ENCODE measurements at places on chromosomes 4 and X. TPM values are rescaled to one million over a fixed set of nuclear protein-coding genes. Genes with fewer than 3 reads are reported as not detected.

DNA sequence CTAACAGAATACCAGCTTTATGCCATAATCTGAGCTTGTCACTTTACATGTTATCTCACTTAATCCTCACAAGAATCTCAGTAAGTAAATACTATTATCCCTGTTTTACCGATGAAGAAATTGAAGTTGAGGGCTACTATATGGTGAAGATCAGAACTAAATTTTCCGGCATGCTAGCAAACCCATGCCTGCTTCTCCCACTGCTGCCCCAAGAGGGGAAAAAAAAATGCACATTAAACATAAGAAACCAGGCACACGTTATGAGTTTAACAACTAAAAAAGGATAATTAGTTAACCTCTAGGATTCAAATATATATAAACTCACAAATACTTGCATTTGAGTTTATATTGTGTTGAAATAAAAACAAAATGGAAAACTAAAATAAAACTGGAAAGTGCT lies 10.8 kb downstream of the SLC10A7 start:
- DNase-seq = no peak

DNA sequence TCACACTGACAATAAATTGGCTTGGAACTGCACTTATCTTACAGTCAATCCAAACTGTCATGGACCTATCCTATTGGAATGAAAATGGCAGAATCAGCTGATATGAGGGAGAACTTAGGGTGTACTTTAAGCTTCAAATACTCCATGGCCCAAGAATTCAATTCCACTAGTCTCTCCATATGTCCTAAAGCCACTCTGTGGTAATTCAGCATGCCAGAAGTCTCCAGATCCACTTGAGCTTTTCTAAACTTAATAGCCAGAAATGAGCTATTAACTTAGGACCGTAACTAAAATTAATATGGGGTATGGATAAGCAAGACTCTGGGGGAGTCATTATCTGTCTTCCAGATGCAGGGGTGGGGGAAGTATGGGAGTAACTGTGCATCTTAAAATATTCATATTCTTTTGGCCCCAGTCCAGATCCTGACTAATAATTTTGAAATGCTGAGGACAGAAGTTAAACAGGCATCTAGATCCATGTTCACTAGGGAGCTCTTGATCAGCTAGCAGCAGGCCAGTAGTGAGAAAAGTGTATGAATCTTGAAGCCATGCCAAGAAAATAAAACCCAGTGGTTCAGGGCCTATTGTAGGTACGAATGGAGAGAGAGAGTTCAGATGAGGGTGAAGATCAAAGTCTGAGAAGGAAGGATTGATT lies 167.6 kb downstream of the DKK2 start:
- DNase-seq = peak; percentile 76

GRCh38 chrX:79715448-79715847 lies 299.1 kb upstream of the TBX22 start:
- DNase-seq = no peak

DNA sequence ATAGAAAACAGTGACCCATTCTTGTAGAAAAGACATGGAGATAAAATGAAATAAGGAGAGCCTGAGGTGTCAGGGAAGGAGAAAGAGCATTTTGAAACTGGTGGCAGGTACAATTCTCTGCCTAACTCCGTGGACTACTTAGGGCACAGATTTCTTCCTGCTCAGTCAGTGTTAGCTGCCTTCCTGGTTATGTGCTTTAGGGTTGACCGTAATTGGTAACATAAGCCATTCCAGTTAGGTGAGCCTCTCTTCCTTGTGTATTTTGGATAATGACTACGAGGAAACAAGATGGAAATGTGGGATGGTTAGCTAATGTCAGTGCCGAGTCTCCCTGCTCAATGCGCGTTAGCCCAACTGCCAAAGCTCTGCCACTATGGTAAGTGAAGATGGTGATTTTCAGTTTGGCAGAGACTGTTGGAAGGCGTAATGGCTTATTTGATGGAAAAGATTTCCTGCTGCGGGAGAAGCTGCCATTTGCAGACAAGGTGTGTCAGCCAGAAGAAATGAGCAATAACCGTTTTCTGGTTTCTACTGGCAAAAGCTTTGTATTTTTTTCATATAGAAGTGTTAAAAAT lies 174.1 kb downstream of the CBR4 start:
- no peak for DNase-seq

- peak; percentile 17 for DNase-seq
Observed at GRCh38 chrX:118062048-118062789, 54.4 kb downstream of the KLHL13 start.

DNA sequence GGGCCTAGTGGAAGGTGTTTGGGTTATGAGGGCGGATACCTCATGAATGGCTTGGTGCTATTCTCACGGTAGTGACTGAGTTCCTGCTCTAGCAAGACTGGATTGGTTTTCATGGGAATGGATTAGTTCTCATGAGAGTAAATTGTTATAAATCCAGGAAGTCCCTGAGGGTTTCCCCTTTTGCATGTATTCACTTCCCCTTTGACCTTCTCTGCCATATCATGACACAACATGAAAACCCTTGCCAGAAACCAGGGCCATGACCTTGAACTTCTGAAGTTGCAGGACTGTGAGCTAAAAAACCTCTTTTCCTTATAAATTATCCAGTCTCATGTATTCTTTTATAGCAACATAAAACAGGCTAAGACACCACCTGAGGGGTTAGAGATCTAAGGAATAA lies 529.7 kb upstream of the RPS6KA3 start:
- no peak for DNase-seq

DNA sequence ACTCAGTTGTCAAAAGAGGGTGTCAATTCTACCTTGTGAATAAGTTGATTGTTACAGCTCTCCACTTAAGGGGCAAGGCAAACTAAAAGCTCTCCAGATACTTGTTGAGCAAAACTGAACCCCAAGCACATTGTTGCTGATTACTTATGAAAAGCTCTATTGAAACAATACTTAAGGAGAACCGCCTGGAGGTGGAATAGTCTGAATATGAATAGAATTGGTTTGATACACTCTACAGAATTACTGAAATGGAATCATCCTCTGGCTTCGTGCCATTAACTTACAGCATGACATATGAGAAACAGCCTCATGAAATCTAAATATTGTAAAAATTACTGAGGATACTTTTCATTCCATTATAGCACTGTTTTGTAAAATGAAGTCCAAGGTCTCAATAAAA lies 127.0 kb upstream of the SH3RF1 start:
- DNase-seq = peak; percentile 58

DNA sequence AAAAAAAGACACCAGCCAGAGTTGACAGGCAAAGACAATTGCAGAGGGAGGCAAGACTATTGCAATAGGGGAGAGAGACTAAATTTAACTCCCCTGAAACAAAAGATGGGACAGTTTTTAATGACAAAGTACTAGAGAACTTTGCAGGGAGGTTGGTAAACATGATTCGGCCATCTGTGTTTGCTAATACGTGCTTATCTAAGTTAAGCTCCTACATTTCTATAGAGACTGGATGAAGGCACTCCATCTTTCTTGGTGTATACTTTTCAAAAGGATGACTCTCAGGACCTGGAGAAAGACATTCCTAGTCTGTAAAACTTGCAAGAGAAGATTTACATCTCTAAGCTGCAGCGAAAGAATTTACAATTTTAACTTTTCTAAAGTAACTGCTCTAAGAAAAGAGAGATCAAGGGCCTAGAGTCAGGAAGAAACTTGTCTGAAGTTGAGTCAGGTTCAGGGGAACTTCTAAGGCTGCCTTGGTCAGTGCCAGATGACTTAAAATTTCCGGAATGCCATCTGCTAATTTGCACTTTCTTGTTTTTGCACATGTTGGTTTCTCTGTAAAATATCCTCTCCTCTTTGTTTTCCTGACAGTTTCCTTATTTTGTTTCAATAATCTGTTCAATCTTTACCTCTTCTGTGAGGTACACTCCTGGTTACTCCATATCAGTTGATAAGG lies 10.6 kb downstream of the ADAM29 start:
- peak; percentile 39 for DNase-seq

DNA sequence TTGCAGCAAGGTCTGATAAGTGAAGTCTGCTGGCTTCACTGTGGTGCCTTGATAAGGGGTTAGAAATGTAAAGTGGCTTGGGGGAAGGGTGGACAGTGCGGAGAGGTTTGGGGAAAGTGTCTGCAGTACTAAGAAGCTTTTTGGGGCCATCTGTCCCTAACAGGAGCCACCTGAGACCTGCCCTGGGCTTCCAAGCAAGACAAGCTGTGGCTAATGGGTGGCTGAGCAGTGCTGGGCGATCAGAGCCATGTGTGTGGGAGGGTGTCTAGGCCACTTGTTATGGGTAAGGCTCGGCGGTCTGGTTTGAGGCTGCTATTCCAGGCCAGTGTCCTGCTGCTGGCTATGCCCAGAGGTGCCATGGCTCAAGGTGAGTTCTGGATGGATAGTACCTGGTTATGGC lies 185.4 kb upstream of the MTMR8 start:
- DNase-seq = no peak

The SCD5 gene
- 4.2 TPM for total RNA-seq

The CDS1 gene
- 28.2 TPM for total RNA-seq

The AR gene
- under 0.01 TPM for total RNA-seq

The ADH6 gene
- not detected for total RNA-seq
